ENCODE measurements at places on chromosomes 2 and 18. TPM values are rescaled to one million over a fixed set of nuclear protein-coding genes. Genes with fewer than 3 reads are reported as not detected.

PGAP1 gene
- polyA plus RNA-seq: 24.3 TPM

VWC2L gene
- polyA plus RNA-seq: not detected

CLEC4F gene
- 0.13 TPM for polyA plus RNA-seq

OTOS gene
- not detected for polyA plus RNA-seq

ANKRD62 gene
- 0.10 TPM for polyA plus RNA-seq
